Spleen (tissue), 13 donors: ENCODE measurements at places on chromosomes 12 and 14. TPM values are rescaled to one million over a fixed set of nuclear protein-coding genes. Genes with fewer than 3 reads are reported as not detected.
A peak's percentile ranks its signal among the peaks of the same experiment; 100 is the strongest.

The ANKRD33 gene
- not detected for total RNA-seq

The REC8 gene
- 27.5 TPM for total RNA-seq

The ATL1 gene
- 1.2 TPM for total RNA-seq

The CAPZA3 gene
- not detected for total RNA-seq

The STK38L gene
- 22.0 TPM for total RNA-seq

The TMEM179 gene
- total RNA-seq: not detected

The IFNG gene
- 0.51 TPM for total RNA-seq

The PRICKLE1 gene
- 50.6 TPM for total RNA-seq

The PPP1R1A gene
- not detected for total RNA-seq

The OR4E1 gene
- total RNA-seq: not detected

The MGST1 gene
- total RNA-seq: 9.6 TPM

- no peaks in the 10 kb centered on the region for H3K27me3 ChIP-seq
- no peak overlapping the region for H3K4me3 ChIP-seq
- no peak for DNase-seq
- peaks cover 89% of the 10 kb centered on the region for H3K4me1 ChIP-seq
- peak overlapping the region; percentile 85 for H3K27ac ChIP-seq
Measured at GRCh38 chr12:6460751-6461371, 9.0 kb downstream of the TAPBPL start.

DNA sequence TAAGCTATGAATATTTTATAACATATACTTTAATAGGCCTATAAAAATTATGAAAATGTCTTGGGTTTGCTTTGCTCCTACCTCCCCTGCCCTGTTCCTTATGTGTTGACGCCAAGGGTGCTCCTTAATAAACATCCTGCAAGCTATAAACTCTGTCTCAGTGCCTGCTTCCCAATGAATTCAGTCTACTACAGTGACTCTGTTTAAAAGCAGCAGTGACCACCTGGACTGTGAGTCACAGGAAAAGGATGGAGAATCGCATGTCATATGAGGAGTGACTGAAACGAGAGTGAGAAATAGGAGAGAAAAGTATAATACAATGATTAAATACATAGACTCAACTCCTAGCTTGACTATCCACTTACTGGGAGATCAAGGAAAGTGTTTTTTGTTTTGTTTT, 41.1 kb upstream of the CFAP54 start:
- H3K27me3 ChIP-seq: no peaks in the 10 kb centered on the region
- H3K4me1 ChIP-seq: peaks cover 24% of the 10 kb centered on the region
- no peak overlapping the region for H3K27ac ChIP-seq
- no peaks in the 10 kb centered on the region for H3K36me3 ChIP-seq

DNA sequence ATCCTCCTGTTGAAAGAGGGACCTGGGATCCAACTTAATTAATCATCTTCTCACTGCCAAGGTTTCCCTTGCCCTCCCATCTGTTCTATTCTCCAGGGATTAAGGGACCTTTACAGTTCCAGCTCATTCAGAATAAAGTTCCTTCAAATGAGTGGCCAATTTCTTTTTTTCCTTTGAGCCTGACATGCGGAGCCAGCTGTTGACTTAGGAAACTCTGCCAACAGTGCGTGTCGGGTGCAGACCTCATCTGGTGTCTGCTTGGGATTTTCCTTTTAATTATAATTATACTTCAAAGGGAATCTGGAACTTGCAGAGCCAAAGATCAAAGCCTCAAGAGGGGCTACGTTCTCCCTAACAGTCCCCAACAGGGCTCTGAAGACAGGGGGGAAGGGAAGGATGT, 64.8 kb downstream of the CCDC60 start:
- H3K27ac ChIP-seq: no peak overlapping the region
- no peaks in the 10 kb centered on the region for H3K27me3 ChIP-seq
- no peak overlapping the region for H3K4me3 ChIP-seq
- no peak for DNase-seq

- H3K36me3 ChIP-seq: no peaks in the 10 kb centered on the region
- peak; percentile 91 for DNase-seq
- peaks cover 30% of the 10 kb centered on the region for H3K27me3 ChIP-seq
- H3K27ac ChIP-seq: no peak within 1 kb of the TSS
- H3K4me3 ChIP-seq: peak within 1 kb of the TSS; percentile 65
- peaks cover 31% of the 10 kb centered on the region for H3K4me1 ChIP-seq
Measured at GRCh38 chr14:24051789-24052655, at the start of gene CARMIL3. Gene CARMIL3 (plus strand): TSS chr14:24052009. CDS start chr14:24052154, 145 bp downstream.

- H3K27me3 ChIP-seq: no peaks in the 10 kb centered on the region
- H3K27ac ChIP-seq: no peak overlapping the region
- no peak overlapping the region for H3K4me3 ChIP-seq
- no peaks in the 10 kb centered on the region for H3K4me1 ChIP-seq
- H3K36me3 ChIP-seq: no peaks in the 10 kb centered on the region
Measured at GRCh38 chr14:30443368-30444007, 115.5 kb upstream of the G2E3 start.

- no peak overlapping the region for H3K4me3 ChIP-seq
- DNase-seq: no peak
- H3K27ac ChIP-seq: peak overlapping the region; percentile 46
- no peaks in the 10 kb centered on the region for H3K36me3 ChIP-seq
Measured at GRCh38 chr14:64654246-64654900, 49.9 kb upstream of the PLEKHG3 start.

DNA sequence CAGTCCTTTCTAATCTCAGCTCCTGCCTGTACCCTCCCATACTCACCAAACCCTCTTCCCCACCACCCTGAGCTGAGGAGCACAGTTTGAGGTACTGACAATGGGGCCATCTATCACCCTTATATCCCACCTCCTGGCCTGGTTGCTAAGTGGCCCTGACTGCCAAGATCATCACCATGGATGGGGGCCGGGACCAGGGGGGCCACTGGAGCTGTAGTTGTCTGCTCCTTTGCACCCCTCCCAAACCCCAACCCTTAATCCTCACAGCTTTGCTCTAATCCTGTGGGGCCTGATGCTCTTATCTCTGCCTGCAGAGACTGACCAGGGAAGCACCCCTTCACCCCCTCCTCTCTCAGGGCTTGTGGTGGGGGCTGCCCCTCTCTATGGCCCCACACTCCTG, 395 bp upstream of the GNB3 start:
- no peaks in the 10 kb centered on the region for H3K4me1 ChIP-seq
- H3K4me3 ChIP-seq: no peak overlapping the region
- H3K36me3 ChIP-seq: no peaks in the 10 kb centered on the region
- H3K27ac ChIP-seq: peak overlapping the region; percentile 67
- peaks cover 7% of the 10 kb centered on the region for H3K27me3 ChIP-seq

DNA sequence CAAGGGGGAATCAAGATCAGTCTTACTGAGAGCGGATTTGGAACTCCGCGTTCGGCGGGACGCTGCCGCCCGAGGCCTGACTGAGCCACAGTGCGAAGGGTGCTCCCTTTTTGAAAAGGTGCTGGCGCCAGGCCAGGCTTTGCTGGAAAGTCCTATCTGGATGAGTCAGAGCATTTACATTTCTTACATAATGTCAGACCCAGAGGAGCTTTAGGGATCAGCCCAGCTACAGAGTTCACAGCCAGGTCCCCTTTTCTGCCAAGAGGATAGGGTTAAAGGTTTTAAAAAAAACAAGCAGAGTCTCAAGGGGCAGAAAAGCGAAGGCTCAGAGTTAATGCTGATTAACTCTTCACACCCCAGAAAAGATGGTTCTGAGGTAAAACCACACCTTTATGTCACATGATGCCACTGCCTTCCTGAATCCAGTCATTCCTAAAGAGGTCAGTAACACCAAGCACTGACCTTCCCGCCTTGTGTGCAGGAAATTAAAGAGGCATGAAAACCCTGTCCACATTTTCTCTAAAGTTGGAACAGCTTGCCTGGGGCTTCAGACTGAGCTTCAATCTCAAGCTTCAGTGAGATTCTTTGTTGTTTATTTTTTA, 11.7 kb upstream of the FBXL14 start:
- peak overlapping the region; percentile 87 for H3K27ac ChIP-seq
- no peaks in the 10 kb centered on the region for H3K36me3 ChIP-seq
- H3K27me3 ChIP-seq: no peaks in the 10 kb centered on the region
- H3K4me1 ChIP-seq: peaks cover 54% of the 10 kb centered on the region

- no peak overlapping the region for H3K27ac ChIP-seq
- no peak for DNase-seq
- H3K27me3 ChIP-seq: no peaks in the 10 kb centered on the region
- no peak overlapping the region for H3K4me3 ChIP-seq
Measured at GRCh38 chr12:76945867-76946266, 67.0 kb upstream of the CSRP2 start.

GRCh38 chr14:59463787-59464485, 1.2 kb downstream of the GPR135 start:
- peaks cover 9% of the 10 kb centered on the region for H3K4me1 ChIP-seq
- H3K4me3 ChIP-seq: peak overlapping the region; percentile 58
- H3K27ac ChIP-seq: peak overlapping the region; percentile 67
- peak; percentile 80 for DNase-seq
- H3K27me3 ChIP-seq: peaks cover 23% of the 10 kb centered on the region

DNA sequence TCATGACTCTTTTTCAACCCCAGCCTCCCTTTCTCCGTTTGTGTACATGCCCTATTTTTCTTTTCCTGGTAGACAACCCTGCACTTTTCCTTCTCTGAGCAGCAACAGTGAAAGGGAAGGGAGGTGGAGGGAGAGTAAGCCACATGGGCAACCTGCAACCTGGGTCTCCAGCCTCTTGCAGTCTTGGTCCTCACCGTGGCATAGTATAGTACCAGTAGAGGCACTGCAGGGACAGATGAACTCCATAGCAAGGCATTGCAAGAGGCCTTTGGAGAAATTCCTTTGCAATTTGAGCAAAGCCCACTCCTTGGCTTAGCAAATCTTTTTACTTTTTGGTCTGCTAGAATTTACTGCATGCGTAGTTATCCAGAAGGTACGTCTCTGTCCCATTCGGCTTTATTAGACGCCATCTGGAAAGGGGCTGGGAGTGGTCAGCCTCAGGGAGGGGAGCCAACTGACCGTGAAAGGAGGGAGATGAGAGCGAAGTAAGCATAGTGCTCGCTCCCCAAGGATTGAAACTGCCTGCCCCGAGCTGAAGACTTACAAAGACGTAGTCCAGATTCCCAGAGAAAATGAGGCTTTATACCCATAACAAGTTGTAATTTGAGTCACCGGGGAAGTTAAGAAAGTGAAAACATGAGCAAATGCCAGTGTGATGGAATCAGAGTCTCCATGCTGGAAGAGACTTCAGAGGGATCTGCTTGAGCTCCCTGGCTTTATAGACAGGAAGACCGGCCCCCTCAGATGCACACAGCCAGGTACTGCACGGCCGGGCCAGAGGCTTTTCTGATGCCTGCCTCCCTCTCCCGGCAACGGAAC, 332.0 kb downstream of the CACNA1C start:
- no peak overlapping the region for H3K27ac ChIP-seq
- H3K4me3 ChIP-seq: no peak overlapping the region
- no peaks in the 10 kb centered on the region for H3K27me3 ChIP-seq

- DNase-seq: peak; percentile 48
- H3K27ac ChIP-seq: no peak overlapping the region
- H3K4me1 ChIP-seq: peaks cover 19% of the 10 kb centered on the region
- H3K27me3 ChIP-seq: no peaks in the 10 kb centered on the region
- no peaks in the 10 kb centered on the region for H3K36me3 ChIP-seq
- peak overlapping the region; percentile 49 for H3K4me3 ChIP-seq
Measured at GRCh38 chr14:100586403-100587085, 673 bp downstream of the BEGAIN start.

GRCh38 chr14:55758796-55759195, 178.8 kb downstream of the KTN1 start:
- no peak overlapping the region for H3K4me3 ChIP-seq
- H3K27me3 ChIP-seq: no peaks in the 10 kb centered on the region
- no peak overlapping the region for H3K27ac ChIP-seq
- H3K4me1 ChIP-seq: no peaks in the 10 kb centered on the region

DNA sequence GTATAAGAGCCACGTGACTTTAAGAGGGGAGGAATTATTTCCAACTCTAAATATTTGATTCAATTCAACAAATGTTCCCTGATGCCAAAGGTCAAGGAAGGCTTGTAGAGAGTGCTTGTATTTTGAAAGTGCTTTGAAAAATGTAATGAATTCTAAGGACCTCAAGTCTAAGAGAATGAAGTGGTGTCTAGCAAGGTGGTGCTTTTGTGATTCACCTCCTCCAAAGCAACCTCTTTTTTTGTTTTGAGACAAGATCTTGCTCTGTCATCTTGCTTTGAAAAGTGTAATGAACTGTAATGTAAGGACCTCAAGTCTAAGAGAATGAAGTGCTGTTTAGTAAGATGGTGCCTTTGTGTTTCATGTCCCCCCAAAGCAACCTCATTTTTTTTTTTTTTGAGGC, 13.7 kb downstream of the AK7 start:
- no peak overlapping the region for H3K27ac ChIP-seq
- H3K4me3 ChIP-seq: no peak overlapping the region
- DNase-seq: no peak
- H3K4me1 ChIP-seq: no peaks in the 10 kb centered on the region
- H3K36me3 ChIP-seq: no peaks in the 10 kb centered on the region

DNA sequence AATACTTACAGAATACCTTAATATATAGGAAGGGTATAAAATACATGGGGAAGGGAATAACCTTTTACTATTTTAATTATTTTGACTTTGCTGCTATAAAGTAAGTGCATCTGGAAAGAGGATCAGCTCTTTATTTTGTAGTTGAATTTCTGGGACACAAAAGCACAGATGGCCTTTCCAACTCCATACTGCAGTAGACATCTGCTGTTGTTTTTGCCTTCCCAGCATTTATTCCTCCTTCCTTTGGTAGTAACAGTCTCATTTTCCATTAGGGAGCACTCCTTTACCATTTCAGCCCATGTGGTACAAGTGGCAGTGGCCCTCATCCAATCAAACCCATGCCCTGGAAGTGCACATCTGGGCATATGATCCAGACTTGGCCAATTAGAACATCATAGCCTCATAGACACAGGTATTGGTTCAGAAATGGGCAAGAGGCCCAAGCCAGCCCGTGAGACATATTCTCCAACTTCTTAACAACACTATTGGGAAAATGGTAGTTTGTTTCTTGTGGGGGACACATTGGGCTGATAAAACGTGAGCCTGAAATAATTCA, 64.8 kb upstream of the YARS2 start:
- H3K27ac ChIP-seq: no peak overlapping the region
- no peak overlapping the region for H3K4me3 ChIP-seq
- no peaks in the 10 kb centered on the region for H3K27me3 ChIP-seq
- H3K36me3 ChIP-seq: peaks cover 12% of the 10 kb centered on the region

GRCh38 chr12:89525305-89525823, 483 bp downstream of the POC1B start:
- H3K27me3 ChIP-seq: no peaks in the 10 kb centered on the region
- peak overlapping the region; percentile 95 for H3K4me3 ChIP-seq
- peak; percentile 92 for DNase-seq
- peaks cover 83% of the 10 kb centered on the region for H3K4me1 ChIP-seq
- H3K27ac ChIP-seq: peak overlapping the region; percentile 94

- DNase-seq: no peak
- no peak overlapping the region for H3K4me3 ChIP-seq
- no peaks in the 10 kb centered on the region for H3K36me3 ChIP-seq
- H3K27me3 ChIP-seq: no peaks in the 10 kb centered on the region
- H3K27ac ChIP-seq: no peak overlapping the region
- no peaks in the 10 kb centered on the region for H3K4me1 ChIP-seq
Measured at GRCh38 chr14:56494167-56494566, 85.4 kb upstream of the TMEM260 start.

DNA sequence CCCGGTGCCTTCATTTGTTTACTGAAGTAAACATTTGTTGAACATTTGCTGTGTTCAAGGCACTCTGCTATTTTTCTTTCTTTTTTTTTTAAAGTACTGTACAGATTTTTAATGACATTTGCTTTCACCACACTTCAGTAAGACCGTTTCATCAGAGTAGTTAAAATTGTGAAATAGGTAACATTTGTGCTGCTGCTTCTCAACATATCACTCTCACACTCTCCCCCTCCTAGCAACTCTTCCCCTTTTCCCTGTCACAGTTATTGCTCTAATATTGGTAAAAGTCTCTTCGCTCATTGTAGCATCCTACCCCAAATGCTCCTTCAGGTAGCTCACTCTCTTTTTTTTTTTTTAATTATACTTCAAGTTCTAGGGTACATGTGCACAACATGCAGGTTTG, 49.6 kb downstream of the SRGAP1 start:
- no peaks in the 10 kb centered on the region for H3K27me3 ChIP-seq
- no peaks in the 10 kb centered on the region for H3K36me3 ChIP-seq
- H3K27ac ChIP-seq: no peak overlapping the region
- H3K4me3 ChIP-seq: no peak overlapping the region
